ENCODE measurements at places on chromosomes 1 and 21. TPM values are rescaled to one million over a fixed set of nuclear protein-coding genes. Genes with fewer than 3 reads are reported as not detected.
A peak's percentile ranks its signal among the peaks of the same experiment; 100 is the strongest.

Gene TOMM40L
- 13.7 TPM for total RNA-seq

Gene ATAD3C
- 1.7 TPM for total RNA-seq

Gene SDHB
- 74.7 TPM for total RNA-seq

DNA sequence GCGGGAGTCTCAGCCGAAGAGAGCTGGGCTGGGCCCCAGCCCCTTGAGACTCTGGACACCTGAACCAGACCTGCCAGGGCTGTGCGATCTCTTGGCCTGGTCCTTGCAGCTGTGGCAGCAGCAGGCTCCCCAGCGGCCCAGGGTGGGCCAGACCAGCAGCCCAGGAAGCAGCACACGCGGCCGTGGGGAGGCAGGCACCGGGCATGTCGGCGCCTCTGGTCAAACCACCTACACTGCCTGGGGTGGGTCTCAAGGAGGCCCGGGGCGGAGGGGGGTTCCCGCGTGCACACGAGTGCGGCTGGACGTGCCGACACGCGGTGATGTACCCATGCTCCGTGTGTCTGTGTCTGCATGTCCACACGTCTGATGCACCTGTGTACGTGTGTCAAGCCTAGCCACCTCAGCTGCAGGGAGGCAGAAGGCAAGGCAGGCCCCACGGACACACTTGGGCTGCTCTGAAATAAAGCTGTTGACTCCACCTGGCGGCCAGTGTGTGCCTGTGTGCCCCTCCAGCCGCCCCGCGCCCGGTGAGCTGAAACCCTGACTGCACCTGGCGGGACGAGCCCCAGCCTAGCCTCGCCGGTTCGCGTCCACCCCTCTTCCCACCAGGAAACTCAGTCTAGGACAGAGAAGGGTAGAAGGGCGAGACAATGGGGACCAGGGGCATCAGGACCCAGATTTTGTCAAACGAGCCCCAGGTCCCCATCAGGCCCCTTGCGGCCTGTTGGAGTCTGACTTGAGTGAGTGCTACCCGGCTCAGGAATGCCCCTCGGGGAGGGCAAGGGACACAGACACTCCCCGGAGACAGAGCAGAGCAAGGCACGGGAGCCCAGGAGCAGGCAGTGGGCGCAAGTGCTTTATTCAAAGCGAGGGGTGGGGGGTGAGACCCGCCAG is 11.6 kb downstream of the SCNN1D start:
- no peak overlapping the region for H3K27ac ChIP-seq
- no peaks in the 10 kb centered on the region for H3K27me3 ChIP-seq
- H3K36me3 ChIP-seq: no peaks in the 10 kb centered on the region
- H3K4me1 ChIP-seq: no peaks in the 10 kb centered on the region
- no peak overlapping the region for H3K4me3 ChIP-seq

DNA sequence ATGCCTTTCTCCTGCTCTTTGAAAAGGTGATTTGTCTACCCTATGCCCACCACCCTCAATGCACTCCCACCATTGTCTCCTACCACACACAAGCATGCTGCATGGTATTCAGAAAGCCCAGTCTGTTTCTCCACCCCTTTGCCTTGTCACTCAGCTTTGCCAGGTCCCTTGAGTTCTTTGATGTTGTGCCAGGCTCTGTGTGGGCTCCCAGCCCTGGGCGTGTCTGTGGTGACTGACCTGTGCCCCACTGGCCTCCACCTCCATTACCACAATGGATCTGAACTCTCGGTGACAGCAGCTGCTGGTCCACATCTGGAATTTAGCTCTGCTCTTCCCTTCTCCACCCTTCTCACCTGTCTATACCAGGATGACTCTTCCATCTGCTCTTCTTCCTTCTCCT is 34.9 kb downstream of the ATP2B4 start:
- DNase-seq: no peak
- H3K27me3 ChIP-seq: no peaks in the 10 kb centered on the region
- no peak overlapping the region for H3K27ac ChIP-seq
- peaks cover 22% of the 10 kb centered on the region for H3K36me3 ChIP-seq

DNA sequence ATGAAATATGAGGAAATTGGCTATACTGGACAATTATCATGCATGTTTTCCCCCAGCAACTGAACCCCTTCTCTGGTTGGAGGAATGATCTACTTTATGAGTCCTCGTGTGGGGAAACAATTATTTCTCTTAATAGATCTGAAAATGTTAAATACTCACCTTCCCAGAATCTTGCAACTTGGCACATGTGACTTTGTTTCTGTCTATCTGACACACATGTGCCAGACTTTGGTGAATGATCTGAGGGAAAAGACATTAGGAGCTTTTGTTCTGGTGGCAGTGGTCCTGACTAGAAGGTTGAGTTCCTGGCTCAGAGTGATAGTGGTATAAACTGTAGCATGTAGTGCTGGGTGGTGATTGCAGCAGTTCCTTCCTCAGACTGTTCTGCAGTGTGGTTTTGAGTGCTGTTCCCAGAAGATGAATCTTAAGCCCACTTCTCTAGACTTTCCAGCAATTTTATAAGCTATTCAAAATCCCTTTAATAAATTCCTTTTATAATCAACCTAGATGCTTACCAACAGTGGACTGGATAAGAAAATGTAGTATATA is 59.3 kb upstream of the B3GALNT2 start:
- H3K36me3 ChIP-seq: peaks cover 2% of the 10 kb centered on the region
- H3K4me1 ChIP-seq: peaks cover 14% of the 10 kb centered on the region
- no peak for DNase-seq
- no peak overlapping the region for H3K4me3 ChIP-seq
- peaks cover 15% of the 10 kb centered on the region for H3K27me3 ChIP-seq
- H3K27ac ChIP-seq: no peak overlapping the region

- no peak overlapping the region for H3K27ac ChIP-seq
- peaks cover 34% of the 10 kb centered on the region for H3K36me3 ChIP-seq
- H3K27me3 ChIP-seq: no peaks in the 10 kb centered on the region
- H3K4me3 ChIP-seq: no peak overlapping the region
Observed at GRCh38 chr1:89528382-89528780, 3.8 kb downstream of the LRRC8B start.

DNA sequence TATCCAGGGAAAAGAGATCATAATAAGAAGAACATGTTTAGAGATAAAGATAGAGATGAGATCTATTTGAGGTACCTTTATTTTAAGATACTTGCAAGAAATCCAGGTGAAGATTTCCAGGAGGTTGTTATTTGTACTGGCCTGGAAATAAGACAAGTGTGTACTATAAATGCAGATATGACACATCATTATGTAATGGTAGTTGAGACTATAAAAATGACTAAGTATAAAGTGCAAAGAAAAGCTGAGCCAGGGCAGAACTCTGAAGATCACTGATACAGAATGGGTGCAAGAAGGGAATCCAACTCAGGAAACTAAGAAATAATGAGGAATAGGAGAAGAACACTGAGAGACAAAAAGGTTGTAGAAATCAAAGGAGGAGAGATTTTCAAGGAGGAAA is 378.2 kb upstream of the PBX1 start:
- no peaks in the 10 kb centered on the region for H3K36me3 ChIP-seq
- no peak for DNase-seq
- H3K27ac ChIP-seq: no peak overlapping the region

DNA sequence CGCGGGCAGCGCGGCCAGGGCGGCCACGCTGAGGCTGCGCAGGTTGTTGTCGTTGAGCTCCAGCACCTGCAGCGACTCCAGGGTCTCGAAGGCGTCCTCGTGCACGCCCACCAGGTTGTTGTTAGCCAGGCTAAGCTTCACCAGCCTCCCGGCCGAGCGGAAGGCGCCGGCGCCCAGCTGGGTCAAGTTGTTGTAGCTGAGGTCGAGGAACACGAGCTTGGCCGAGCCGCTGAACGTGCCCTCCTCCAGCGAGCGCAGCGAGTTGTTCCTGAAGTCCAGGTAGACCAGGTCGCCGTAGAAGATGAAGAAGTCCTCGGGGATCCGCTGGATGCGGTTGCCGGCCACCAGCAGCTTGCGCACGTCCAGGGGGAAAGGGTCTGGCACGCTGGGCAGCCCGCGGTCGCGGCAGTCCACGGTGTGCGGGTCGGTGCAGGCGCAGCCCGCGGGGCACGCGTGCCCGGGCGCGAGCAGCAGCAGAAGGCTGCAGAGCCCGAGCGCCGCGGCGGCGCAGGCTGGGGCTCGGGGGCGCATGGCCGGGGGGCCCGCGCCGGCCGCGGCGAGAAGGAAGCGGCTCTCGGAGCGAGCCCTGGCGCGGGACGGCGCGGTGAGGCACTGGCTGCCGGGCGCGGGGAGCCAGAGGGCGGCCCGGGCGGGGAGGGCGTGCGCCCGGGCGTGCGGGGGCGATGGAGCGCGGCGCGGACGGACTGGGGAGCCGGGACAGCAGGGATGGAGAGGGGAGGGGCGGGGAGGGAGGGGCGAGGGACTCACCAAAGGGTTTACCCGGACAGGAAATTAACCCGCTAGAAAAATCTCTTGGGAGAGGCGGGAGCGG is 524 bp downstream of the LRRC38 start:
- no peaks in the 10 kb centered on the region for H3K4me1 ChIP-seq
- H3K36me3 ChIP-seq: no peaks in the 10 kb centered on the region
- H3K27ac ChIP-seq: no peak overlapping the region

GRCh38 chr1:30907481-30908315 is 860 bp downstream of the SDC3 start:
- H3K4me3 ChIP-seq: peak overlapping the region; percentile 61
- H3K36me3 ChIP-seq: no peaks in the 10 kb centered on the region
- H3K4me1 ChIP-seq: peaks cover 7% of the 10 kb centered on the region
- DNase-seq: no peak
- no peak overlapping the region for H3K27ac ChIP-seq

DNA sequence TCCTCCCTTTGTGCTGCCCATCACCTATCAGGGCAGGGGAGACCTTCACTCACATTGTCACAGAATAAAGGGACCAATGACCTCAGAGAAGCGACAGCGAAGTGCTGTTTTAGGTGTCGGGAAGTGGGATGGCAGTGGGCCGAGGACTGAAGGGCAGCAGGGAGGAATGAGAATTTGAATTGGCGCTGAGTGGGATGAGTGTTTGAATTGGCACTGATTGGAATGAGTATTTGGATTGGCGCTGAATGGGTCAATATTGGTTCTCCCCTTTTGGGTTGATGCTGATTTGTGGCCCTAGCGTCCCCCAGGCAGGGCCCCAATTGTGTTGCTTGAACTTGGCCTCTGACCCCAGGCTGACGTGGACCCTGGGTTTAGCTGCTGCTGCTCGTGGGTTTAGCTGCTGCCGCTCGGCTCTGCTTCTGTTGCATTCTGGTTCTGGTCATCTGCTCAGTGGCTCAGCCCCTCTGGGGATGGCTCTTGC is 12.4 kb upstream of the UMODL1 start:
- peaks cover 28% of the 10 kb centered on the region for H3K4me1 ChIP-seq
- H3K27me3 ChIP-seq: no peaks in the 10 kb centered on the region
- H3K4me3 ChIP-seq: no peak overlapping the region
- no peaks in the 10 kb centered on the region for H3K36me3 ChIP-seq
- DNase-seq: no peak

DNA sequence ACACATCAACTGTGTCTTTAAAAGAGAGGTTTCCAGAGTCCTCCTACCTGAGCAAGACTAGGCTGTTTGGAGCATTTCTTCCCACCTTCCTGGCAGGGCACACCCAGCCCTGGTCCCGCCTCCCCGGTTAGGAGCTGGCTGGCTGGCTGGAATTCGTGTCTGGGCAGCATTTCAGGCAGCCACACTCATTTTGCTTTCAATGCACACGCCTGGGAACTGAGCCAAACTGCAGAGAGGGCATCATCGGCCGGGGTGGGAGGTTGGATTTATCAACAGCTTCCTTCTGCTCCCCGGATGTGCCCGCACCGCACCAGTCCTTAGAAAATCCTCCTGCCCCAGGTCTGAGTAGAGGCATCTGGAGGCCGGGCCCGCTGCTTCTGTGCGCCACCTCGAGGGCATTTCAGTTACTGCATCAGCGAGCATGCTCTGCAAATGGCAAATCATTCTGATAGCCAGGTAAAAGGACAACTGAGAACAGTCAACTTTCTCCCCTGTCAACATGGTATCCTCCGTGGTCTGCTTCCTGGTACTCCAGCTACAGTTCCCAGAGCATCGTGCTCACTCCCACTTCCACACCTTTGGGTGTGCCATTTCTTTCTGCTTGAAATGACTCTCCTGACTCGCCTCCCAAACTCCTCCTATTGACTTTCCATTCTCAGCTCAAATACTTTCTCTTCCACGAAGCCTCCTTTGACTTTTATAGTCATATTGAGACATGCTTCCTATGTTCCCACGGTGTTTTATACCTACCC is 20.6 kb downstream of the TCEA3 start:
- H3K36me3 ChIP-seq: peaks cover 4% of the 10 kb centered on the region
- DNase-seq: peak; percentile 89
- no peak overlapping the region for H3K27ac ChIP-seq
- H3K4me3 ChIP-seq: peak overlapping the region; percentile 26
- H3K27me3 ChIP-seq: no peaks in the 10 kb centered on the region
- H3K4me1 ChIP-seq: peaks cover 5% of the 10 kb centered on the region
